ENCODE measurements at places on chromosomes 6 and 20.

DNA sequence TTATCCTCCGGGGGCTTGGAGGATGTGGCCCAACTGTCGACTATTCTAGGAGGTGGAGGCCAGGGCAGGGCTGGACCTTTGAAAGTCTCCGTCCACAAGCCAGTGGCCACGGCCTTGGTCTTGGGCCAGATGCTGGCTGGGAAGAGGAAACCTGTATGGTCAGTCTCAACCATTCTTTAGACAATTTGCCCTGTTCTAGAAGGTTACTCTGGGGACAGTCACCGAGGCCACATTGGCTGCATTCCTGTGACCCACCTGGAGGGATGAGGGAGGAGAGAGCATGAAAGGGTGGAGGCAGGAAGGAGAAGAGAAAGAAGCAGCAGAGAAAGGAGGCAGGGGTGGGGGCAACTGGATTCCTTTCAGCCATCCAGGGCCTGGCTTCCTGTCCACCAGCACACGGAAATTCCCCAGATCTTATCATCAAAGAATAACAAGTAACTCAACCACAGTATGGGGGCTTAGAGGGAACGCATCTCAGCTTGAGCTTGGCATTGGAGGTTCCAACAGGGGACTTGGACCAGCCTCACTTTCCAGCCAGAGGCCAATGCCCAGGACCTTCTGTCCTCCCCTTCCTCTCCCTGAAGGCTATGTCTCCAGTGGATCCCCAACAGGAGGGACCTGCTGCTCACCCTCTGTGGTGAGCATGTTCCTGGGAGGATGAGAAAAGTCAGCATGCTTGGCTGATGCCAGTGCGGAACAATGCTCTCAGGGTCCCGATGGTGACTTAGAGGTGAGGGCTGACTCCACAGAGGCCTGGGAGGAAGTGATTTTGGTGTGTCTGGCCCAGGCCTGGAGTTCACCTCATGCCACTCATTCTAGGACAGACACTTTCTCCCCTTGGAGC is 30.4 kb downstream of the TGM2 start:
- peak; percentile 56 for DNase-seq

DNA sequence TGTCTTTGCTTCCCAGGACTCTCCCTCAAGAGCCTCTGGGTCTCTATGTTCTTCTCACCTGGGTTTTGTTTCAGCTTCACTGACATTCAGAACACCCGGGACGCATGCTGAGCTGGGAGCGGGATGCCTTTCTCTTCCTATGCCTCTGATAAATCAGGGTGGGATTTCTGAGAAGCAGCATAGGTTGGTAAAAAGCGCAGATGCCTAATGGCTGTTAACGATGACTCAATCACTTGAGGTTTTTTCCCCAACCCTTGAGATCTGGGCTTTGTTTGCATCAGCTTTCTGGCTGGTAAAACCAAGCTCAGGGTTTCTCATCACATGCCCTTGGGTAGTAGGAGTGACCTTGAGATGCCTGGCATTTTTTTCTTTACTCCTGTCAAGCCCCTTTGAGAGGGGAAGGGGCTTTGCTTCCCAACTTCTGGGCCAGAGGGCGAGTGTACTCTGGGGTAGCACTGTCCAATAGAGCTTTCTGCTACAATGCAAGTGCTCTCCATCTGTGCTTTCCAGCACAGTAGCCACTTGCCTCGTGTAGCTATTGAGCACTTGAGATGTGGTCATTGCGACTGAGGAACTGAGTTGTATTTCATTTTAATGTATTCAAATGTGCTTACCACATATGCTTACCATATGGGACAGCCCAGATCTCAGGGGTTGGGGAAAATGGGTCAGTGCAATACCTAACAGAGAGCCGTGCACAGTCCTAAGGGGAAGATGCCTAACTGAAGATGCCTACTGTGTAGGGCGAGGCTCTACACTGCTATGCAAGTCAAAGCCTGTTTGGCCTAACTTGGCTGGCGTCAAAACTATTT is 69.1 kb downstream of the PPP1R14C start:
- no peak for DNase-seq

DNA sequence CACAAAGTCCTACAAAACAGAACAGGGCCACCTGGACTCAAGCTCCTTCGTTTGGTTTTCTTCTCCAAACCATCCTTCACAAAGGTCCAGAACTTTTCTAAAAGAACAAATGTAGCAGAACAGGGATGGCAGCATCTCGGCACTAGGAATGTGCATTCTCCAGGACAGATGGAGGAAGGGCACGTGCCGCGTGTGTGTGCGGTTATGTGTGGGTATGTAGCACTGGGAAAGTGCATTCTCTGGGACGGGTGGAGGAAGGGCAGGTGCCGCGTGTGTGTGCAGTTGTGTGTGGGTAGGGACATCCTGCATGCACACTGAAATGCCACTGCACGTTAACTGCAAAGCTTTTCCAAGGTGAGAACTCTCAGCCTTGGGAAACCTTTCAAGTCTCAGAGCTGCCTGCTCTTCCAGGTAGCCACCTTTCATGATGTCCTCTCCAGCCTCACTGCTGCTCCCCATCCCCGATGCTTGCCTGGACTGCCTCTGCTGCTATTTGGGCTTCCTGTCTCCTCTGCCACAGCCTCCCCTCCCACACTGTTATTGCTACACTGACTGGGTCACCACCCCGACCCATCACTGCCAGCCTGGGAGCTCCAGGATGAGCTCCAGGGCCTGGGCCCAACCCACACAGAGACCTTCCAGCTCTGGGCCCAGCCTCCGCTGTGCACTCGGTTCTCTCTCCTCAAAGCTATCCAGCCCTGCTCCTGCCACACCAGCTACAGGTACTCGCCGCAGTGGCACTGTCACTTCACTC is 47.6 kb downstream of the EZR start:
- no peak for DNase-seq

GRCh38 chr6:10166031-10166430 is 248.8 kb downstream of the TFAP2A start:
- DNase-seq: no peak

- no peak for DNase-seq
Observed at GRCh38 chr6:158595223-158595622, 35.3 kb downstream of the TMEM181 start.

DNA sequence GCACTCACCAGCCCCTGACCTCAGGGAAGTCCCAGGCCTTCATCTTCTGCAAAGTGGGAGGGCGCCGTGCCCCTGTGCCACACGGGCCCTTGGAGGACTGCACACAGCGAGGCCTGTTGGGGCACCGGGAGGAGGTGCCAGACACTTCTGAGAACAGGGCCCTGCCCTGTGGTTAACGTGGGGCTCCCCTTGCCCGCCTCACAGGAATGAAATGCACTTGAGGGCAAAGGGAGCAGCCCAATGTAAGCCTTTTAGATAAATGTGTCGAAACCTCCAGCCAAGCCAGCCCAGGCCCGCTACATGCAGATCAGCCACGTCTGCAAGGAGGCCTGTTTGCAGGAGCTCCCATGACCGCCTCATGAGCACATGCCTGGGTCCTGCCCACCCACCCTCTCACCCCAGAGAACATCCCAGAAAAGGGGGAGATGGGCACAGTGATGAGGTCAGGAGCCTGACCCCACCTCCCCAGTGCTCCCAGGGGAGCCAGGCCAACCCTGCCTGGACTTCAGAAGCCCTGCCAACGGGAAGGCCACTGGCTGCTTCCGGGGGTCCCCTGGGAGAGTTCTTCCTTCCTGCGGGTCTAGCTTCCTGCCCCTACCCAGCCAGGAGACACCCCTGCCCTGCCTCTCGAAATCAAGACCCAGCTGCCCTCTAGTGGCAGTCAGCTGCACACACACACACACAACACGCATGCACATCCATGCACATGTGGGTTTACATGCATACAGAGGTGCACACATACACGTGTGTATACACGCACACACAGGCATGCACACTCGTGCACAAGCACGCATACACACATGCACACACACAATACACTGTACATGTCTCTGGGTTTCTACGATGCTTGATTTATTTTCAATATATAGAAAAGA is 178.7 kb downstream of the TAF4 start:
- DNase-seq: no peak

GRCh38 chr6:16781348-16782169 is 20.3 kb upstream of the ATXN1 start:
- DNase-seq: no peak

- DNase-seq: no peak
Observed at GRCh38 chr6:13290335-13290734, 38.0 kb downstream of the TBC1D7 start.

- no peak for DNase-seq
Observed at GRCh38 chr6:123316733-123317323, 319.9 kb downstream of the TRDN start.

DNA sequence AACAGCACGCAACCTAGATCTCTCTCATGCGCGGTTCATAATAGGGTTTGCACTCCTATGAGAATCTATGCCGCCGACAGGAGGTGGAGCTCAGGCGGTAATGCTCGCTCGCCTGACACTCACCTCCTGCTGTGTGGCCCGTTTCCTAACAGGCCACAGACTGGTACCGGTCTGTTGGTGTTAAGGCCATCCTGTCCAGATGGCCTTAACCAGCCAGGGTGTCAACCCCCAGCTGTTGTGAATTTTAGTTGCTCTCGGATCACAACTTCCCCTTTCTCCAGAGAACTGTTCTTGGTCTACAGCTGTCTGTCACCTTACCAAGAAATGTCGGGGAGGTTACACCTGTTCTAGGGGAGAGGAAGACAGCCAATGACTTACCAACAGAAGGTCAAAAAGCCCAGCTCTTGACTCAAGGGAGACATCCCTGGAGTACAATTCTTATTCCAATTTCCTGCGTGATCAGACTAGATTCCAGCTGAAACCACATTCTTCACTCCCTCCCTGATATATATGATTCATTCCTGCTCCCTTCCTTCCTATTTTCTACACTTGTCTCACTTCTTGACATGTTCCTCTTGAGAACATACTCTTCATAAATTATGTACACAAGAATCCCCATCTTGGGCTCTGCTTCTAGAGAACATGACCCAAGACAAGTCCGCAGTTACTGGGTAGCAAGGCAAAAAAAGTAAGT is 23.1 kb upstream of the DNAAF9 start:
- no peak for DNase-seq

DNA sequence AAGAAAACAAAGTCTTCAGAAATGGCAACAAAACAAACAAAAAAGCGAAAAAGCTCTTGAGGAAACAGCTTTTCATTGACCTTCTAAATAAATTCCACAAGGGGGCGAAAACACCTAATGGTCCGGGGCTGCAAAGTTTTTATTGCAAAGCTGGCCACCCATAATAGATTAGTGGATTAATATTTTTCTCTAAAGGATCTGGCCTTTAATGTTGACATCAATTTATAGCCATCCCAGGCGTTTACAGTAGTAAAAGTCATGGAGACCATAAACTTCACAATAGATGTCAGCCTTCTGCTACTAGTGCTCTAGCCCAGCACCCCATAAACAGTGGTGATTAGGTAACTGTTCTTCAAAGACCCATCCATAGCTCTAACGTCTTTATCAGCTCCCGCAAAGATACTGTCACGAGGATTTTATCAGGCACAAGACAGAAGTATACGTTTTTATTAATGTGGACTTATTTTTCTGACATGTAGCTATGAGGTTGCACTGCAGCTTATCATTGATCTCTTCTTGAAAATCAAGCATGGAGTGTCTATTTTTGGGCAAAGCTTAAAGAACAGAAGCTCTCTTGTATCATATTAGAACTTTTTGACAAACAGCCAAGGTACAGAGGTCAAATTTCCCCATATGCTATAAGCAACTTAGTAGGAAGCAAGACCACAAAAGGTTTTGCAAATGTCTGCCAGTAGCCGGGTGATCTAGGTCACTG is 4.7 kb downstream of the CITED2 start:
- DNase-seq: no peak

DNA sequence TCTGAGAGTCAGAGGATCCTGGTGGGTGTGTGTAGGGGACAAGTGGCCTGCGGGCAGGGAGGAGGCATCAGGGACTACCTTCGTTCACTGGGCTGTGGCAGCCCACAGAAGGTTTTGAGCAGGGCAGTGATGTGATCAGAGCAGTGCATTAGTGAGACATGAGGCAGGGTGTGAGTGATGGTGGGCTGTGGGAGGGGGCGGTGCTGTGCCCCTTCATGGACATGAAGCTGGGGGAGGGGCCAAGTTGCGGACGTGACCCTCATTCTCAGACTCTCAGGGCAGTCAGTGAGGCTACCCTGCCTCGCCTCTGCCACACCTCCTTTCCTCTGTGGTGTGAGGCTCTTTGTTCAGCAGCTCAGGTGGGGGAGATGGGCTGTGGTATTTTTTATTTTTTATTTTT is 142.2 kb upstream of the RNF24 start:
- no peak for DNase-seq

DNA sequence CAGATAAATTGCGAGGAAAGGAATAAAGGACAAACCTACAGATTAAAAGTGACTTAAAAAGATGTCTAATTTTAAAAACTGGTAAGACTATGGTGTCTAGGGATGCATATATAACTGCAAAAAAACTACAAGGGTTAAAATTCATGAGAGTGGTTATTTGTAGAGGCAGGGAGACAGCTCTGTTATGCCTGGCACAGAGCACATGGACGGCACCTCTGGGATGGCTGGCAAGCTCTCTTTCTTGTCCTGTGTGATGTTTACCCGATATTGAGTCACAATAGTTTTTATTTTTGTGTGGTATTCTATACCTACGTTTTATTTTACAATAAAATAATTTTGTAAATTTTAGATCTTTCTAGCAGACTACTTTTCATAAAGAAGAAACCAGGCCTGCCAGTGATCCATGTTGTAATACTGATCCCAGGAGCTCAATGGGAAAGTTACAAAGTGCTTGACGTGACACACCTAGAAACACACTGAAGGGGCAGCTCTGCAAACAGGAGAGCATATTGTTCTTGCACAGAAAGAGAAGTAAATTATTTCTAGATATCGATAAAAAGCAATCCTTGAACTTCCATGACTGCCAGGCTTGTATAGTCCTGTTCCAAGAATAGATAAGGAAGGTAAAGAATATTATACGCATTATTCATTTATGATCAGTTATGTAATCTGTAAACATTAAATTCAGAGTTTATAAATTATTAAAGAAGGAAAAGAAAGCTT is 290.0 kb downstream of the PTPRK start:
- no peak for DNase-seq

DNA sequence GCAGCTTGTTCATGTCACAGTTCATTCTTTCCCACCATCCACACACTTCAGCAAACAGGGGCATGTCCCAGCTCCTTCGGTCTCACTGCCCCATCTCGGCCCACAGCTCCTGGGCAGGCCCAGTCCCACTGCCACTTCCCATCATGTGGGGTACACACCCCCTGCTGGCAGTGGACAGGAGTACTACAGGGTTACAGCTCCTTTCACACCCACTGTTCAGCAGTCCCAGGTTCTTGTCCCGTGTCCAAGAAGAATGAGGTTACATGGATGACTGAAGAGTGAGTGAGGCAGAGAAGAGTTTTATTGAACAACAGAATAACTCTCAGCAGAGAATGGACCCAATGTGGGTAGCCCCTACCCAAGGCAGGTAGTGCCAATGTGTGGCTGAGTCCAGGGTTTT is 77.8 kb upstream of the SMLR1 start:
- DNase-seq: no peak

GRCh38 chr6:28785962-28786679 is 137.7 kb downstream of the TRIM27 start:
- no peak for DNase-seq

GRCh38 chr6:157774153-157775135 is 48.6 kb upstream of the SNX9 start:
- DNase-seq: no peak

- DNase-seq: no peak
Observed at GRCh38 chr6:84657025-84657424, 107.4 kb downstream of the TBX18 start.

GRCh38 chr6:170202416-170203135 is 88.3 kb downstream of the DLL1 start:
- DNase-seq: no peak
